Gastrocnemius medialis (tissue), 4 donors: ENCODE measurements at places on chromosomes 7 and 10. TPM values are rescaled to one million over a fixed set of nuclear protein-coding genes. Genes with fewer than 3 reads are reported as not detected.

DNA sequence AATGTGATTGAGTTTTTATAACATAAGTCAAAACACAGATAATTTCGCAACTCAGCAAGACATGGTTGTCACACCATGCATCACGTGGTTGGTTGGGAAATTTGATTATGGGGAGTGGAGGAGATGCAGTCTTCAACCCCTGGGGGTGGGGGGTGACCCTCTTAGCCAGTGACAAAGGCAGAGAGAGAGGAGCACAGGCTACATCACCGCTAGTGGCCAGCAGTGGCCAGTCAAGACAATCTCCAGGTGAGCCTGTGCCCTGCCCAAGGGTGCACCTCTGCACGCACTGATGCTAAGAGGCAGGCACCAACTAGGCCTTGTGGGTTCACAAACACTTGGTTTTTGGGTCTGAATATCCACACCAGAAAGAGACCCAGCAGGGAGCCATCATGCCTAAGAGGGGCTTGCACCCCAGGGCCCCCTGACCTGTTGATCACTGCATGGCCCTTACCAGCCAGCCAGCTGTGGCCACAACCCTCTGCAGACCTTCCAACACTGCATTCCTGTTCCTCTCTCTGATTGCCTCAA, 244.4 kb downstream of the FANK1 start:
- H3K4me1 ChIP-seq: no peaks in the 10 kb centered on the region
- no peaks in the 10 kb centered on the region for H3K36me3 ChIP-seq
- DNase-seq: no peak
- H3K4me3 ChIP-seq: no peak overlapping the region

Gene PLXDC2
- total RNA-seq: 15.1 TPM

DNA sequence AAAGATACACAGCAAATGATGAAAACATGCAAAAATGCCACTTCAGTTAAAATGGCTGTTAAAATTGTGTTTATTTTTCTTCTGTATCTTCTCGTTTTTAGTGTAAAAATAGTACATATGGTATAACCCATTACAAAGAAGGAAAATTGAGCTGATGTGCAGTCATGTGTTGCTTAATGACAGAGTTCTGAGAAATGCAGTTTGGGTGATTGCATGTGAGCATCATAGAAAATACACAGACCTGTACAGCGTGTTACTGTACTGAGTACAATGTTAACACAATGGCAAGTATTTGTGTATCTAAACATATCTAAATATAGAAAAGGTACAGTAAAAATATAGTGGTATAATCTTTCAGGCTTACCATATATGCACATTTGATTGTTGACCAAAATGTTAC, 7.3 kb downstream of the DMTF1 start:
- no peak overlapping the region for H3K27ac ChIP-seq
- peaks cover 41% of the 10 kb centered on the region for H3K4me1 ChIP-seq
- H3K27me3 ChIP-seq: no peaks in the 10 kb centered on the region
- H3K4me3 ChIP-seq: no peak overlapping the region
- peaks cover 17% of the 10 kb centered on the region for H3K36me3 ChIP-seq

GRCh38 chr7:30474893-30475292, 3.7 kb downstream of the NOD1 start:
- no peak overlapping the region for H3K4me3 ChIP-seq
- H3K36me3 ChIP-seq: no peaks in the 10 kb centered on the region
- H3K27me3 ChIP-seq: no peaks in the 10 kb centered on the region
- DNase-seq: no peak

- H3K27me3 ChIP-seq: no peaks in the 10 kb centered on the region
- no peak overlapping the region for H3K27ac ChIP-seq
- no peak for DNase-seq
- H3K36me3 ChIP-seq: no peaks in the 10 kb centered on the region
- H3K4me3 ChIP-seq: no peak overlapping the region
Observed at GRCh38 chr10:22655312-22655981, 58.9 kb downstream of the PIP4K2A start.

DNA sequence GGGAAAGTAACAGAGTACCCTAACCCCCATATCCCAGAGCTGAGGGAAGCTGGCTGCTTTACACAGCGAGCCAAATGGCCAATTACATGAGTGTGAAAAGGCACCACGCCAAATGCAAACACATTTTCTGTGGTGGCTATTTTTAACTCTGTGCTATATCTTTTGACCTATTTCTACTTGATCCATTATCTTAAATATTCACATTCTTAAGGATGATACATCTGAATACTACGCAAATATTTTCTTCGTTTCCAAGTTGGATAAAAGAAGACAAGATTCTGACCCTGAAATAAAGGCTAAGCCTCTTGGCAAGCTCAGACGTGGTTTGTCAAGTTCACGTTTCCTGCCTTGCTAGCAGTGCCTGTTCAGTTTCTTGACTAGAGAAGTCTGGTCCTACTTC, 146.7 kb upstream of the TMEM196 start:
- no peak overlapping the region for H3K27ac ChIP-seq
- no peaks in the 10 kb centered on the region for H3K36me3 ChIP-seq
- H3K27me3 ChIP-seq: no peaks in the 10 kb centered on the region
- no peak for DNase-seq

Gene SHTN1
- total RNA-seq: 2.2 TPM

Gene VIM
- 355 TPM for total RNA-seq

Gene MRPS33
- total RNA-seq: 23.4 TPM

Gene DYNC1I1
- 8.3 TPM for total RNA-seq

GRCh38 chr7:104903044-104903443, 111.0 kb upstream of the KMT2E start:
- no peak for DNase-seq
- no peak overlapping the region for H3K4me3 ChIP-seq
- H3K36me3 ChIP-seq: no peaks in the 10 kb centered on the region
- no peaks in the 10 kb centered on the region for H3K4me1 ChIP-seq
- H3K27me3 ChIP-seq: no peaks in the 10 kb centered on the region

Gene ELN
- total RNA-seq: 5.3 TPM

DNA sequence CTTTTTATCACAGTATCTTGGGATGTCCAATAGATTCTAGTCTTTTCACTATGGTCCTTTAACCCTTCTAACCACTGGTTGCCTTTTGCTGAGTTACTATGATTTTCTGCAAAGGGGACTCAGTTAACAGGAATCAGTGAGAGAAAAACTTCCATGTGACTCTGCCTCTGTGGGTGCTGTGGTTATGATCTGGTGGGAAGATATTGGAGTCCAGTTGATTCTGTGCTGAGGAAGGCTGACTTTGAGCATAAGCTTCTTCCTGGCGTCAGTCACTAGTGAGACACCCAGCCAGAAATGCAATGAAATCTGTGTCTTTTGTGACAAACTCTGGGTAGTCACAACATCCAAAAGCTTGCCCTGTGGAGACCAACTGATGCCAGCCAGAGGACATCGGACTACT, 648.0 kb downstream of the SUGCT start:
- H3K4me3 ChIP-seq: no peak overlapping the region
- no peaks in the 10 kb centered on the region for H3K27me3 ChIP-seq
- no peaks in the 10 kb centered on the region for H3K4me1 ChIP-seq
- H3K27ac ChIP-seq: no peak overlapping the region
- H3K36me3 ChIP-seq: no peaks in the 10 kb centered on the region
- DNase-seq: no peak

GRCh38 chr7:156119771-156120170, 307.5 kb upstream of the SHH start:
- H3K27me3 ChIP-seq: no peaks in the 10 kb centered on the region
- no peaks in the 10 kb centered on the region for H3K36me3 ChIP-seq
- no peaks in the 10 kb centered on the region for H3K4me1 ChIP-seq

- no peaks in the 10 kb centered on the region for H3K36me3 ChIP-seq
- peaks cover 31% of the 10 kb centered on the region for H3K4me1 ChIP-seq
- no peaks in the 10 kb centered on the region for H3K27me3 ChIP-seq
Observed at GRCh38 chr10:7817984-7818294, 366 bp upstream of the TAF3 start.

- H3K27me3 ChIP-seq: peaks cover 38% of the 10 kb centered on the region
- H3K4me1 ChIP-seq: no peaks in the 10 kb centered on the region
- no peaks in the 10 kb centered on the region for H3K36me3 ChIP-seq
- DNase-seq: no peak
Observed at GRCh38 chr10:23202779-23203178, 10.7 kb downstream of the PTF1A start.

Gene ASIC3
- total RNA-seq: 0.72 TPM

DNA sequence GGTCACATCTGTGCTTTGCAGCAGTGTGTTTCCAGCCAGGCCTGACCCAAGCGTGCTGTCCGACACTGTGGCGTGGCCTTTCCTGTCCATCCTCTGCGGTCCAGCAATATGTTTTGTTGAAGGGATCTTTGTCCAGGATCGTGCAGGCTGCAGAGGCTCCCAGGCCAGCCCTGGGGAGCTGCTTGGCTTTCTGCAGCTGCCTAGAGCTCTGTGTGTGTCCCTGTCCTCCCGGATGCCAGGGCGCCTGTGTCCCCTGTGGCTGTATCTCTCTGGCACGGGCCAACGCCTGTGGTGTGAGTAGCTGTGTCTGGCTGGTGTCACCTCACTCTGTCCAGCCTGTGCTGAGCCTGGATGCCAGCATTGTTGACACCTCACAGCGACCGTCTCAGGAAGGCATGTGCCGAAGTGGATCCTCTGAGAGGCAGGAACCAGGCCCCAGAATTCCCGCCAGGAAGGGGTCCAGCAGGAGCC, 94.5 kb downstream of the INPP5A start:
- H3K27ac ChIP-seq: peak overlapping the region; percentile 90
- DNase-seq: peak; percentile 79
- no peak overlapping the region for H3K4me3 ChIP-seq
- no peaks in the 10 kb centered on the region for H3K27me3 ChIP-seq
- H3K4me1 ChIP-seq: peaks cover 66% of the 10 kb centered on the region
- no peaks in the 10 kb centered on the region for H3K36me3 ChIP-seq

Gene MEOX2
- 16.2 TPM for total RNA-seq

DNA sequence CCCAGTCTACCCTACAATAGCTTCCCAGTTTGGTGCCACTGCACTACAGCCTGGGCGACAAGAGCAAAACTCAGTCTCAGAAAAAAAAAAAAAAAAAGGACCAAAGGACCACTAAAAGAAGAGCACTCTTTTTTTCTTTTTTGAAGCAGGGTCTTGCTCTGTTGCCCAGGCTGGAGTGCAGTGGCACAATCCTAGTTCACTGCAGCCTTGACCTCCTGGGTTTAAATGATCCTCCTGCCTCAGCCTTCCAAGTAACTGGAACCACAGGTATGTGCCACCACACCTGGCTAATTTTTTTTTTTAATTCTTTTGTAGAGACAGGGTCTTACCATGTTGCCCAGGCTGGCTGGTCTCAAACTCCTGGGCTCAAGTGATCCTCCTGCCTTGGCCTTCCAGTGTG, 14.0 kb downstream of the PLAU start:
- no peaks in the 10 kb centered on the region for H3K27me3 ChIP-seq
- H3K27ac ChIP-seq: no peak overlapping the region
- no peak overlapping the region for H3K4me3 ChIP-seq
- H3K36me3 ChIP-seq: no peaks in the 10 kb centered on the region
- DNase-seq: no peak

DNA sequence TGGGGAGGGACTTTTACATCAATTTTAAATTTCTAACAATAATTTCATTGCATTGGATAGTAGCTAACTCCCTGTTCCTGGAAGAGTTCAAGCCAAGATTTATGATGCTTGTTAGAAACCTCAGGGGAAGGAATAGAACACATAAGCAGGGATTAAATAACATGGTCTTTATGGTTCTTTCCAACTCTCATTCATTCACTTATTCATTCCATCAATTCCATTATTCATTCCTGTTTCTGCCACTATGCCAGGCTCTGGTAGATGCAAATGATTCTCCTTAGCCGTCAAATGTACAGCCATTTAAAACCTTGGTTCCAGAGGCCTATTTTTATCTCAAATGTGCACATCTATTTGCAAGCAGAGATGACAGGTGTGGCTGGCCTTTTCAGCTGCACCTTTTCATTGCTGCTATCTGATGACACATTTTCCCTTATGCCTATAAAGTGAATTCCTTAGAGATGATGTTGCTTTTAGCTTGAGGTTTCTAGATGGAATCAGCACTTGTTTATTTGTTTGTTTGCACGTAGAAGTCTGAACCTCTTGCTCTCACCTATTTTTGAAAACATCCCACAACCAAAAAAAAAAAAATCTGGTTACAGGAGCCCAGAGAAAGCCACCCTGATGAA, 205.7 kb upstream of the IGFBP3 start:
- no peaks in the 10 kb centered on the region for H3K36me3 ChIP-seq
- H3K27me3 ChIP-seq: no peaks in the 10 kb centered on the region
- H3K4me3 ChIP-seq: no peak overlapping the region

Gene OR6B1
- not detected for total RNA-seq

Gene MAD1L1
- 32.4 TPM for total RNA-seq

- H3K27ac ChIP-seq: peak overlapping the region; percentile 5
- no peak overlapping the region for H3K4me3 ChIP-seq
- H3K4me1 ChIP-seq: peaks cover 51% of the 10 kb centered on the region
- no peak for DNase-seq
Observed at GRCh38 chr10:92111336-92111939, 179.4 kb downstream of the CPEB3 start.

DNA sequence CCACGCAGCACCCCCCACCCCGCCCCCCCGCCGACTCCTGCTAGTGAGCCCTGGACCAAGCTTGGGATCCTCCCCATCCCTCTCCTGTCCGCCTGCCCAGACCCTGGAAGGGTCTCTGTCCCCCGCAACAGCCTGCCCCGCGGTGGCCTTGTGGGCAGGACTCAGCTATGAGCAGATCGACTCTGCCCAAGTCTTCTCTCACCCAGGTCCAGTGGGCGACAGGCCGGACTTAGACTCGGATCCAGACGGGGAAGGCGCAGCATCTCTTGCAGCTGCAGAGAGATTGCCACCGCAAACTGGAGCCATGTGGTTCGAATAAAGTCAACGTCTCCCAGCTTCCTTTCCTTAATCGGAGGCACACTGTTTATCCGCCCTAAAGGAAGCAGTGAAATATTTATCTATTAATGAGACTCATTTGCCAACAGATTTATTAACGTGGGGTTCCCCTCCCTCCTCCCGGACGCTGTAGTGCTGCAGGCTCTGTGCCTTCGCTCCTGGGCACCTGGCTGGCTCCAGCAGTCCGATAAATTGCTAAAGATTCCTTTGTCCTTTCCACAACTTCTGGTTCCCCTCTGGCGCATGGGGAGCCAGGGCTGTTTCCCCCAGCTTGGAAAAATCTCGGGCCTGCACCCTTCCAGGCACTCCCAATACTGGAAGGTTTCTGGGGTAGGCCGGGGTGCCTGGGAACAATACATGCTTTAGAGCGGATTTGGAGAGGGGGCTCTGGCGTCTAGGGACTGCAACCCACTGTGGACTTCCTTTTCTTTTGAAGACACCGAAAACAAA, 634 bp upstream of the HOXA7 start:
- H3K36me3 ChIP-seq: no peaks in the 10 kb centered on the region
- H3K27ac ChIP-seq: peak overlapping the region; percentile 83
- H3K27me3 ChIP-seq: no peaks in the 10 kb centered on the region
- H3K4me1 ChIP-seq: peaks cover 13% of the 10 kb centered on the region
- H3K4me3 ChIP-seq: peak overlapping the region; percentile 90
- DNase-seq: peak; percentile 15

- no peak overlapping the region for H3K27ac ChIP-seq
- no peaks in the 10 kb centered on the region for H3K4me1 ChIP-seq
- no peak for DNase-seq
Observed at GRCh38 chr7:17333221-17333620, 34.8 kb downstream of the AHR start.
